Heart right ventricle (tissue), 16 donors: ENCODE measurements at places on chromosomes 1 and 21. TPM values are rescaled to one million over a fixed set of nuclear protein-coding genes. Genes with fewer than 3 reads are reported as not detected.

Gene AGRN
- total RNA-seq = 18.9 TPM

Gene ELF3
- 255 TPM for total RNA-seq

- no peaks in the 10 kb centered on the region for H3K36me3 ChIP-seq
- no peak for DNase-seq
- no peaks in the 10 kb centered on the region for H3K27me3 ChIP-seq
- no peaks in the 10 kb centered on the region for H3K4me1 ChIP-seq
- H3K4me3 ChIP-seq = no peak overlapping the region
Measured at GRCh38 chr1:151820940-151821339, 10.7 kb downstream of the RORC start.

GRCh38 chr1:110465814-110466380 is 14.9 kb downstream of the PROK1 start:
- H3K27ac ChIP-seq = peak overlapping the region; percentile 33
- DNase-seq = no peak
- H3K4me3 ChIP-seq = no peak overlapping the region
- peaks cover 8% of the 10 kb centered on the region for H3K4me1 ChIP-seq
- H3K36me3 ChIP-seq = no peaks in the 10 kb centered on the region

DNA sequence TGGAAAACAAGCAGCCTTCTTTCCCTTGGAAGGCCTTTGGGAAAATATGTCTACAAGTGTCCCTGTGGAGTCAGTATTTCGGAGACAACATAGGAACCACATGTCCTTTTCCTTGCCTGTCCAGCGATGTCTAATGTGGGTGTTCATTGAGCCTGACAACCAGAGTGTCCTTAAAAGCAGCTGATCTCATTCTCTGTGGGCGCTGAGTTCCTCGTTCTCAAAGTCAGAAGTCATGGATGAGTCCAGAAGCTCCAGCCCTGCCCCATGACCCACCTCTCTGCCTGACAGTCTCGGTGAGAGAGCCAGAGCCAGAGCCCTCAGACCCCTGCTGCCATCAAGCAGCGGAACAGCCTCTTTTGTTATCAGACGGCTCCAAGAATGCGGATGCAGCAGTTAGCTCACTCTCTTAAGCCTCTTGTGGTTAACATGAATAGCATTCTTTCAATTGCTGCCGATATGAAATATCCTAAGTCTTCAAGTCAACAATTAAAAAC is 329.2 kb downstream of the TGFB2 start:
- H3K27ac ChIP-seq = no peak overlapping the region
- no peak for DNase-seq
- H3K36me3 ChIP-seq = no peaks in the 10 kb centered on the region
- H3K4me1 ChIP-seq = no peaks in the 10 kb centered on the region
- peak overlapping the region; percentile 6 for H3K4me3 ChIP-seq

- H3K27ac ChIP-seq = no peak overlapping the region
- no peak overlapping the region for H3K4me3 ChIP-seq
Measured at GRCh38 chr1:241355311-241356010, 1.5 kb downstream of the RGS7 start.

- no peak overlapping the region for H3K27ac ChIP-seq
- no peak overlapping the region for H3K4me3 ChIP-seq
- H3K36me3 ChIP-seq = no peaks in the 10 kb centered on the region
- DNase-seq = no peak
- H3K27me3 ChIP-seq = no peaks in the 10 kb centered on the region
Measured at GRCh38 chr1:53807916-53808315, 30.2 kb downstream of the NDC1 start.

DNA sequence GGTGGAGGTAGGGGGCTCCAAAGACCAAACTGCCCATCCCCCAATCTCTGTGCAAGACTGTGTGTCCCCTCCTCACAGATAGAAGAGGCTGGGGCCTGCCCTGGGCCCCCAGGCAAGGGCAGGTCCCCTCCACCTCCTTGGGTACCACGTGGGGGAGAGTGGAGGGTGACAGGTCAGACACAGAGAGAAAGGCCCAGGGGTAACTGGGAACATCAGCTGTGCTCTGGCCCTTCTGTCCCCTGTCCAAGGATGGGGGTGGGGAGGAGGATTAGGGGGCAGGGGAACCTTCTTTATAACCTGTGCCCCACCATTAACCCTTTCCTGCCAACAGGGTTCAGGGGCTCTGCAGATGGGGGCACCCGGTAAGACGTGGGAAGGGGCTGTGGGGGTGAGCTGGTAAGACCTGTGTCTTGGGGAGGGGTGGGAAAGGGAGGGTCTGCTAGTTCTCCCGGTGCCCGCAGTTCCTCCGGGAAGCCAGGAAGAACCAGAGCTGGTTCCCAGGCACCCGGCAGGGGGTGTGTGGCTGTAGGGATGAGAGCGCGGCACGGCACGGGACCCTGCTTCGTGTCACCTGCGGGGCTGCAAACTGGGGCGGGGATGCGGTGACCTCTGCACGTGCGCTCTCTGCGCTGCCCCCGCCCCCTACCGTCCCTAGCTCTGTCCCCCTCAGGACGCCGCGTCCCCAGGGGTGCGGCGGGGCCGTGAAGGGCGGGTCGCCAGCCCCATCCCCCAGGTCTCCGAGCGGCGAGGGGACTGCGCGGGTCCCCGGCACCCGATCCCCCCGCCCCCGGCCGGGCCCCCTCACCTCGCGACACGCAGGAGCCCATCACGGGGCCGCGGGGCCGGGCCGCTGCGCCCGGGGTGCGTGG is 601 bp downstream of the FAM131C start:
- peaks cover 6% of the 10 kb centered on the region for H3K27me3 ChIP-seq
- H3K27ac ChIP-seq = no peak overlapping the region
- H3K4me3 ChIP-seq = peak overlapping the region; percentile 38
- peaks cover 54% of the 10 kb centered on the region for H3K4me1 ChIP-seq
- no peaks in the 10 kb centered on the region for H3K36me3 ChIP-seq
- no peak for DNase-seq
